NCI-H2081 treated with DMSO at 0.1 percent for 48 hours (cell line): ENCODE measurements at places on chromosomes 1 and 21.

DNA sequence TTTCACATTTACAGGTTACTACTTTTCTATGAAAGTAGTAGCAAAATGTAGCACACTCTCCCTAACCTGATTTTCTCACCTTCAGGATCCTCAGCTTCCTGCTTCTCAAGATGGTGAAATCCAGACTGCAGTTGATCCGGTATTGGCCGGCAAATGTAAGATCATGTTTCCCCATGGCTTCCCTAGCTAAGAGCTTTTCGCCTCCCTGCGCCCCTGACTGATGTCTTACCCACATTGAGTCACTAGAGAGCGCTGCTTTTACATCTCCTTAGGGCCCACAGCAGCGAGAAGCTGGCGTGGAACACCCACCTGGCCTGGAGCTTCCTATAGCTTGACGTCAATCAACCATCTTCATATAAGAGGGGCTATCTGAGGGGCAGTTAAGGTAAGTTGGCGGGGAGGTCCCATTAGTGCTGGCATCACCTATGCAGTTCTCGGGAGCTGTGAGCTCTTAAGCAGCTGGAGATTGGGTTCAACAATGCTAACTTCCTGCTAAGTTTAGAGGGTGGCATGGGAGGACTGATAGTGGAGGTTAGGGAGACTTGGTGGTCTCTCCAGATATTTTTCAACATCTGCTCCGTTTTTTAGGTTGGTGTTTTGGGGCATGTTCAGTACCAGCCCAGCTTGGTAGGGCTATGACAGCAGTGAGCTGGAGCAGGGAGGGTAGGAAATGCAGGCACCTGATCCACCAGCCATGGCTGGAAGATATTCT, 5.5 kb downstream of the PTPN7 start:
- DNase-seq: no peak

GRCh38 chr1:92362970-92363369, 64.1 kb downstream of the RPAP2 start:
- DNase-seq: no peak

GRCh38 chr21:42403611-42404231, at the start of gene UBASH3A:
Gene UBASH3A (plus strand): TSS chr21:42403902. CDS start chr21:42403946, 44 bp downstream.
- DNase-seq: no peak

DNA sequence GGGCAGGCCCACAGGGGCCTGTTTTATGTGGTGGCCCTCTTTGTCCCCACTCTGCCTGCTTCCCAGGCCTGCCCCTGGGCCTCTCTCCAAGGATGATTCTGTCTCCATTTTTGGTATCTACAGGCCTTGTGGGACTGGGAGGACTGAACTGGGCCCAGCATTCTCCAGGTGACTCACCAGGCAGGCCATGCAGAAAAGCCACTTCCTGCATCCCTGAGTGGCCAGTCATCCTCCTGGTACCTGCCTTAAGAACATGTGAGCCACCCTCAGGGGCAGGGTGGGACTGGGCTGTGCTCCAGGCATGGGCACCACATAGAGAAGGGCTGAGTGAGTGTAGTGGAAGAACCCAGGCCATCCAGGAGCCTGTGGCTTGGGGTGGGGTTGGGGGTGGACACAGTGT, 20.0 kb upstream of the BCAR3 start:
- DNase-seq: no peak

DNA sequence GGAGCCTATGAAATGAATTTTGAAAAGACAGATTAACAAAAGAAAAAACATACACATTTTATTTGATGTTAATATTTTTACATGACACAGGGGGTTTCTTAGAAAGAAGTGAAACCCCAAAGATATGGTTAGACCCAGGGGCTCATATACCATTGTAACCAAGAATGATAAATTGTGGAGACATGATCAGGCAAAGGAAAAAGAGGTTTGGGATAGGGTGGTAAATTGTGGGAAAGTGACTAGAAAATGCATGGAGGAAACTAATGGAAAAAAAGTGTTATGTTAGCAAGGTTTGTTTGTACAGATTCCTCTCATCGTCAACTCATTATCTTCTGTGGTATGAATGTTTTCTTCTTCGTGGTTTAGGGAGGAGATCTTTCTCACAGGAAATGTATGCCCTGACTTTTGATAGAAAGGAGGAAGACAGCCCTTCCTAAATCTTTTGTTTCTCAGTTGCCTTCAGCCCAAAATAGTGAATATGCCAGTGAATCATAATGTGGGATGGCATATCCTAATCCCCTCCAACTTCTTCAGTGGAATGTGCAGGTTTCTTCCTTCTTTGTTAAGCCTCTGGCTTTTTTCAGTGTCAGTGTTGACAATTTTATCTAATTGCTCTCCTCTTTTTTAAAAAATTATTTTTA, 140.4 kb upstream of the UBE2U start:
- no peak for DNase-seq

GRCh38 chr1:117321680-117322609, 45.3 kb upstream of the MAN1A2 start:
- DNase-seq: no peak

GRCh38 chr1:180912211-180912800, 391 bp upstream of the KIAA1614 start:
- DNase-seq: no peak

GRCh38 chr1:226656201-226656600, 82.9 kb downstream of the ITPKB start:
- DNase-seq: peak; percentile 41

GRCh38 chr21:15437883-15438282, 291.9 kb upstream of the USP25 start:
- no peak for DNase-seq

- DNase-seq: no peak
These were observed at the start of gene SELENON for GRCh38 chr1:25799935-25800702. Gene SELENON (plus strand): TSS chr1:25800193. CDS start chr1:25800231, 38 bp downstream.

GRCh38 chr1:82268826-82269225, 468.1 kb downstream of the ADGRL2 start:
- no peak for DNase-seq

DNA sequence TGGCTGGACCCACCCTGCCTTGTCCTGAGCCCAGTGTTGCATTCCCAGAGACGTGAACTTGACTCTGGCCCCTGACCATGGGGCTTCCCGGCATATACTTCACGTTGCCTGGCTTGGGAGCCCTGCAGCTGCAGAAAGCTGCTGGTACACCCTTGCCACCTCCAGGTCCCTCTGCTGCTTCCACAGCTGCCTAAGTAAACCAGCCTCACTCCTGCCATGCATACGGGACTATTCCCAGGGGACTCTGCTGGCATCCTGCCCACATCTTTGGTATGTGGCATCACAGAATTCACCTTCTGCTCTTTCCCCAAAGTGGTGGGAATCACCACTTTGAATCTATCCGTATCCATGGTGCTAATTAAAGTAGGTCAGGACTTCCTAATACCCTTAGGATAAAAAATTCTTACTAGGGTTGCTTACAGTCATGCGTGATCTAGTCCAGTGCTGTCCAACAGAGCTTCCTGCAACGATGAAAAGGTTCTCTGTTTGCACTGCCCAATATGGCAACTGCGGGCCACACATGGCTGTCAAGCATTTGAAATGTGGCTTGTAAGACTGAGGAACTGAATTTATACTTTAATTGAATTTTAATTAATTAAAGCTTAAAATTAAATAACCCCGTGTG, 203.0 kb downstream of the GRIK3 start:
- no peak for DNase-seq

GRCh38 chr21:37503848-37504467, 137.4 kb downstream of the DYRK1A start:
- no peak for DNase-seq

DNA sequence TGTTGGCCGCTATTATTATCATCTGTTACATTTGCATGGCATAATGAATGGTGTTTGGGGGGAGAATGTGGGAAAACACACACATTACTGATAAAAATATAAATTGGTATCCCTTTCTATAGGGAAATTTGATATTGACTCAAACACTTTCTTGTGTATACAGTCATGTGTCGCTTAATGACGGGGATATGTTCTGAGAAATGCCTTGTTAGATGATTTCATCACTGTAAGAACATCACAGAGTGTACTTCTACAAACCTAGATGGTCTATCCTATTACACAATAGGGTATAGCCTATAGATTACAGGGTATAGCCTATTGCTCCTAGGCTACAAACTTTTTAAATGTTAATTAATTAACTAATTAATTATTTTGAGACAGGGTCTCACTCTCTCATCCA, 67.2 kb upstream of the B3GALNT2 start:
- DNase-seq: no peak

GRCh38 chr1:12296016-12296415, 66.2 kb downstream of the VPS13D start:
- DNase-seq: no peak

DNA sequence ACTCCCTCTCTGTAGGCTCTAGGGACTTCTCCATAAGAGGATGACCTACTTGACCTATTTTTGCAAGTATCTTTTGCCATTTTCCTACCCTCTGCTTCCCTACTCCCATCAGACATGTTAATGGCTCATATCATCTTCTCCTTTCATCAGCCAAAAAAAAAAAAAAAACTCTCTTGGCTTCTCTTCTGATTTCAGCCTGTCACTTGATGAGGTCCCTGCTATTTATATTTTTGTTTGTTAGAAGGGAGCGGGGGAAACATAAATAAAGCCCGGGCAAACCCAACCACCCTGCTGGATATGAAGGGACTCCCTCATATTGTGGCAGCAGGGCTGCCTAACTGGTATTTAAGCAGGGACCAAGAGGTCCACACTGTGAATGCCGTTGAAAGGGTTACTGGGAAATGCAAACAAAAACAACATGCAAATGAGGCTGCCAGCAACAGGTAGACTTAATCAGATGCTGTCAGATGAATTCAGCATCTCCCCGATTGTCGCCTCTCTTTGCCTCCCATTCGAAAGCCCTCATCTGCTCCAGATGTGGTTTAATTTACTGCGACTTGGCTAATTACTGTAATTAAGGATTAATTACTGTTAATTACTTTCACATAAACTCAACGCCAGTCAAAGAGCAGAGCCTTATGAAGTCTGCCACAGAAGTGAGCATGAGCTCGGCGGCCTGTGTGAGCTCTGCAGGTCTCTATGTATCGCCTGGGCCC, 172.3 kb downstream of the PBX1 start:
- no peak for DNase-seq

DNA sequence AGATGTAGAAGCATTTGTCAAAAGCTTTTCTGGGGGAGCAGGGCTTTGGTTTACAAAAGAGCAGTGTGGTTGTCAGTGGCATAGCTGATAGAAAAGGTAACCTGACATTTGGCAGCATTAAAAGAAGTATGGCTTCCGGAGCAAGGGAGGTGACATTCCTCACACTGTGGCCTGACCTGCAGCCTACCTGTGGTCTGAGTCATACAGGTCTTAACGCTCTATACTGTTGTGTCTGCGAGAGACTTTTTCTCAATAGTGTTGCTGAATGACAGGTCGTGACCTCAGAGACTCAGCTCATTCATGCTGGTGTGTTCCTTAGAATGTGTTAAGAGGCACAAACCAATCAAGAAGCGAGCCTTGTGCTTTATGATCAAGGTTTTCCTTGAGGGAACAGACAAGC, 19.3 kb downstream of the PHGDH start:
- DNase-seq: no peak

- DNase-seq: no peak
These were observed 601 bp downstream of the FAM131C start for GRCh38 chr1:16072616-16073484.

GRCh38 chr1:81226603-81226928, 574.2 kb upstream of the ADGRL2 start:
- DNase-seq: no peak

DNA sequence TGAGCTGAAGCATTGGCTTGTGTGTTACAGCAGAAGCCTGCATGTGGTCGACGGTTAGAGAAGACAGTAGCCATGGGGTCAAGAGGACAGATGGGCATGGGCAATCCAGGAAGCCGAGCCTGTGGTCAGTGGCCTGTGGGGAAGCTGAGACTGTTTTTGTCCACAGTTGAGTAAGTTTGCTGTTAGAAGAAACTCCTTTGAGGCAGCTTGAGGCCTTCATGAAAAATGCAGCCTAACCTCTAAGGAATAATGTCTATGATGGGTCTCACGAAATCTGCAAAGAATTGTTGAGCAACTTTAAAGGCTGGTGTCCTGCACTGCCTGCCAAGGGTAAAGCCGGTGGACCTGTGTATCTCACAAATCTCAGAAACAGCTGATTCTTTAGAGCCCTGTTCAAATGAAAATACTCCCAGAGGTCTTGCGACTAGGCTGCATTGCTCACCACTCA, 322.4 kb downstream of the SETD4 start:
- DNase-seq: no peak

DNA sequence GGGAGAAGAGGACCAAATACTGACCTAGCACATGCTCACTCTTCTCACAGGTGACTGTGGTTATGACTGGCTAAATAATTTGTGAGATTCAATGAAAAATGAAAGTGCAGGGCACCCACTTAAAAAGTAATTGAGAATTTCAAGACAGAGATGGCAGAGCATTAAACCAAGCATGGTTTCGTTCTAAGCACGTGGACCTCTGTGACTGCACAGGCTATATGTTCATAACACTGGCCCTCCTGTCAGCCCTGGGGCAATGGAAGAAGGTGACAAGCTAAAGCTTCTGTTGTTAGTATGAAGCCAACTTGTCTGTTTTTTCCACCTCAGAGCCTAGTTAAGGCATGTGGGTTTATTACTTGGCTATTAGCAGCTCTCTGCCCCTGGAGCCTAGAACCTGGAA, 130.9 kb downstream of the FASLG start:
- no peak for DNase-seq

- no peak for DNase-seq
These were observed 15.7 kb downstream of the LSS start for GRCh38 chr21:46212721-46213484.

- DNase-seq: no peak
These were observed 37.8 kb downstream of the NSL1 start for GRCh38 chr1:212753749-212754148.

DNA sequence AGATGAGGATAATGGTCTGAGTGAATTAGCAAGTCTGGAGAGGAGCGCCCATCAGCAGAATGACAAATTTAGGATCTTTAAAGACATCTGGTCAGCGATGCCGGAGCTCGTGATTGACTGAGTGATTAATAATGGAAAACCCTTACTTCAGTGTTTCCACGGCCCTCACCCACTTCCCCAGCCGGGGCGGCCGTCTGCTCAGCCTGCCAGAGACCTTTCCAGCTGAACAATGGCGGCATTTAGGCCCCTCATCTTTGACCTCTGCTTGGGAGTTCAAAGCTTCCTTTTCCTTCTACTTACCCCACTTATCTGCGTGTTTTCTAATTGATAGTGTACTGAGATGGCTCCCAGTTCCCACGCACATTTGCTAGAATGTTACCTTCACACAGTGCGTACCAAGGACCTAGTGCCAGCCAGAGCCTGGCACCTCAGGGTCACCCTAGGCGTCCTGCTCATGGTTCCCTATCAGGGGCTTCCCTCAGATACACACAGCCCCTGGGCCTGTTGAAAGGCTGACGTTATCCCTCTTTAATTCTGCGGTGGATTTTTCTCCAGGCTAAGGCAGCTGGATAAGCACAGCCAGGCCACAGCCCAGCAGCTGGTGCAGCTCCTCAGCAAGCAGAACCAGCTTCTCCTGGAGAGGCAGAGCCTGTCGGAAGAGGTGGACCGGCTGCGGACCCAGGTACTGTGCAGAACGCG, 232.8 kb downstream of the SDCCAG8 start:
- DNase-seq: no peak

DNA sequence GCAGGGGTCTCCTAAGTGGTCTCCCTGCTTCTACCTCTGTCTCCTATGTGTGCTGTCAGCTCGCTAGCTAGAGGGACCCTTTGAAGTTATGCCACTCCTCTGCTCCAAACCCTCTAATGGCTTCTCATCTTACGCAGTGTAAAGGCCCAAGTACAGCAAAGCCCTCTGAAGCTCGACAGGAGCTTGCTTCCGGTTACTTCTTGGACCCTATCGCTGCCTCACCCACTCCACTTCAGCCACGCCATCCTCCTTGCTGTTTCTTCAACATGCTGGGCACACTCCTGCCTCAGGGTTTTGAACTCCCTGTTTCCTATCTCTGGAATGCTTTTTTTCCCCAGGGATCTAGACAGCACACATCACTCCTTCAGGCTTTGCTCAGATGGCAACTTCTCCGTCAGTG, 102.3 kb upstream of the F3 start:
- DNase-seq: no peak
